ENCODE measurements at places on chromosomes 16 and 17.

- DNase-seq: peak; percentile 95
Observed at GRCh38 chr17:65154770-65155589, 17.8 kb downstream of the RGS9 start.

GRCh38 chr17:17372856-17373520, 69.8 kb downstream of the NT5M start:
- no peak for DNase-seq

DNA sequence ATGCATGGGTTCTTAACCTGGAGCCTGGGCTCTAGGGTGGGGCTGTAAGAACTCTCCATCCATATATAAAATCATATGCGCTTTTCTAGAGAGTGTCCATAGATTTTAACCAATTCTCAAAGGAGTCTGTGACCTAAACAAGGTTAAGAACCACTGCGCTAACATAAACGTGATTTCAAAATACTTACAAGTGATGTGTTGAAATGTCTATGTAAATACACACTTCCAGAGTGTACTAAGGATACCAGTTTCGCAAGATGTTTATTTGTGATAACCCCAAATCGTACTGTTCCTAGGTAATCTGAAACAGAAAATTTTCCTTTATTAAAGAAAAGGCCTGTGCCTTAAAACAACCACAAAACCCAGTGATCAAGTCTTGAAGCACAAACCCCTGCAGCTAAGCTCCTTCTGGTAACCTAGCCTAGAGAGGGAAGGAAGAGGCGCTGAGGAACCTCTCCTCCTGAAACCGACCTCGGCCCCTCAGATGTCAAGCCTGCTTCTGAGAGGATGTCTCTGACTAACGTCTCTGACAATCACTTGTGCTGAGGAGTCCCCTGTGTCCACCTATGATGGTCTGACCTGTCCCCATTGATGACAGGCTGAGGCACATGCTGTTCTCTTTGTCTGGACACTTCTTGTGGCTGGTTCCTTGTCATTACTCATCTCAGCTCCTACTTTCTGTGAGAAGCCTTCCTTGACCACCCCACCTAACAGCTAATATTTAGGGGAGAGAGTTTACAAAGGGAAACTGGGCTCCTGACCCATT, 32.2 kb downstream of the SNN start:
- DNase-seq: peak; percentile 26

DNA sequence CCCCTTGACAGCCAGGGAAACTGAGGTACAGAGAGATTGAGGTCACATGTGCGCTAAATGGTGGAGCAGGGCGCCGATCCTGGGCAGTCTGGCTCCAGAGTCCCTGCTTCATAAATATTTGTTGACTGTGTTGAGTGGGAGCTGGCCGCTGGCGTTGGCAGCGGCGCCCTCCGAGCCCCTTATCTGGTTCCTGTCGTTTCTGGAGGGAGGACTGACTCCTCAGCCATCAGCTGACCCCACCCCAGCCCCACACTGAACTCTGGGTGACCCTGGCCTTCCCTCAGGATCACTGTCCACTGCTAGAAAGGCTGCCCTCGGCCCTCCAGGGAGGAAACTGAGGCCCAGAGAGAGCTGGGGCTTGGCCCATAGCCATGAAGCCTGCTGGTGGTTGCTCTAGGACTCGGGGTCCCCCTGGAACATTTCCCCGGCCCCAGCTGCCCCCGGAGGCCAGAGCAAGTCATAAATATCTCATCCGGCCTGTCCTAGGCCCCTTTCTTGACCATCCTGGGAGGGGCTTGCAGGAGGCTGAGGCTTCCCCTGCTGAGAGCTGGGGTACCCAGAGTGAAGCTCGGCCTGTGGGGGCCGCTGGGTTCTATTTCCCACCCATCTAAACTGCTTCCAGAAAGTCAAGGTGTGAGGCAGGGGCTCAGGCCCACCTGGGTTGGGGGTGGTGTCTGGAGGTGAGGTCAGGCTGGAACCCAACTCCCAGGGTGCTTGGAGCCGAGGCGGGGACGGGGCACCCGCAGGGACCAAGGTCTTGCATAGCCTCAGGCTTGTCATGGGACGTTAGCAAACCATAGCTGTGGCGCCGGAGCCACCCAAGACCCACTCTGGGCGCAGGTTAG, 51.7 kb upstream of the GSE1 start:
- no peak for DNase-seq

DNA sequence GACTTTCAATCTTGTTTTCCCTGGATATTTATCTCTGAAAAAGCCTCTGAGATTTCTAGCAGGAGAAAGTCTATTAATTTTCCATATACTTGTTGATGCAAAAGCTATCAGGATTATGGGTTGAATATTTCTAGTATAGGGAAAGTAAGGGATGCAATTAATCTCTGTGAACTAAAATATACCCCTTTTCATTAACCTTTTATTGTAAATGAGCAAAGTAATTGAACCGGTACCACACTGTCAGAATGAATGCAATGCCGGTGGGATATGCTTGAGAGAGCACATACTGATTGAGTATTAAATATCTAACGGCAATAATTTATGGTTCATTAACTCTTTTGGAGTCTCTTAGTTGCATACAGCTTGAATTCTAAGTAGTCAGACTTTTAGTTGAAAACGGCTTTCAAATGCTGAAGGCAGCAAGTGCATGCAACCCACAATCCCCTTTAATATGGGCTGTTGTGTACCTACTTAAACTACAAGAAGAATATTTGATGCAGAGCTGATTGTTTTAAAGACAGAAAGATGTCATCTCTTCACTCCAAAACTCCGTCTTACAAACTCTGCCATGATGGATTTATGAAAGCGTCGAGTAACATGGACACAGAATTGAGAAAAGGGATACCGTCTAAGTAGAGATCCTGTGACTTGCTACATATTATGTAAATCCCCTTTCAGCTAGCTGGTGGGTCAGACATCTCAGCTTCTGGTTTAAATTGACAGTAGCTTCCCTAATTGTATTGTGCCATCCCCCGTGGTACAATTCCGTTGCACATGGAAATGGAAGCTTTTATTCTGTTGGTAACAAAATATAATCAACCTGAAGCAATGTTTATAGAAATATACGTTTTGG, 141.3 kb upstream of the CDH8 start:
- DNase-seq: no peak

- DNase-seq: peak; percentile 21
Observed at GRCh38 chr17:77544347-77545110, 403.8 kb downstream of the SEC14L1 start.

DNA sequence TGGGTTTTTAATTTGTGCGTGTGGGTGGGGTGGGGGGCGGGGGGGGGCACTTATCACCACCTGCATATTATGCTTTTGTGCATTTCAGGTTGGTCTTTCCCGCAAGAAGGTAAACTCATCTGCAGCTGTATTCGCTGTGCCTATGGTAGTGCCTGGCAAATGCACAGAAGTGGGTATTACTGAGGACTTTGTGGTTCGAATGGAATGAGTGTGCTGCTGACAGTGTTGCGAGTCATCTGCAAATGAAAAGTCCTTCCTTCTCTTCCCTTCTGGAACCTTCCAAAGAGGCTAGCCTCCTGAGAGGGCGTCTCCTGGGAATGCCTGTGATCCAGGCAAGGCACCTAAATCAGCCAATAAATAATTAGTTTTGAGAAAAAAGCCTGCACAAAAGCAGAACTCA, 532.9 kb downstream of the MAF start:
- no peak for DNase-seq

Measured in suppressor macrophage treated with lipopolysaccharide for 1 hour (primary cell).